ENCODE measurements at places on chromosomes 12 and 14. TPM values are rescaled to one million over a fixed set of nuclear protein-coding genes. Genes with fewer than 3 reads are reported as not detected.

ANKS1B gene
- 8.4 TPM for total RNA-seq

ERP27 gene
- not detected for total RNA-seq

ARHGAP5 gene
- 114 TPM for total RNA-seq

CLEC9A gene
- not detected for total RNA-seq

AMDHD1 gene
- 0.30 TPM for total RNA-seq

ABCB9 gene
- total RNA-seq: 14.2 TPM

CBLN3 gene
- total RNA-seq: 1.0 TPM

KRT81 gene
- total RNA-seq: not detected

KRT6A gene
- total RNA-seq: not detected

SALL2 gene
- 164 TPM for total RNA-seq

MTRFR gene
- 19.0 TPM for total RNA-seq

VWF gene
- total RNA-seq: 0.21 TPM

CARMIL3 gene
- 9.4 TPM for total RNA-seq

NUMB gene
- 40.2 TPM for total RNA-seq

KLRF2 gene
- not detected for total RNA-seq

KLHDC1 gene
- 2.0 TPM for total RNA-seq

EML5 gene
- 1.3 TPM for total RNA-seq

KCNC2 gene
- total RNA-seq: not detected

SLCO1B1 gene
- total RNA-seq: 0.21 TPM

SLC8A3 gene
- total RNA-seq: 1.2 TPM

TAS2R46 gene
- 0.89 TPM for total RNA-seq

SPRYD3 gene
- 11.2 TPM for total RNA-seq

AQP2 gene
- total RNA-seq: not detected

SIX6 gene
- not detected for total RNA-seq

PCBP2 gene
- 1,375 TPM for total RNA-seq
